Activated T-helper 1 cell treated with anti-CD3 and anti-CD28 coated beads, Interleukin-2, amount 50 U/mL, for 16 hours (primary cell): ENCODE measurements at places on chromosomes 2 and 18.

DNA sequence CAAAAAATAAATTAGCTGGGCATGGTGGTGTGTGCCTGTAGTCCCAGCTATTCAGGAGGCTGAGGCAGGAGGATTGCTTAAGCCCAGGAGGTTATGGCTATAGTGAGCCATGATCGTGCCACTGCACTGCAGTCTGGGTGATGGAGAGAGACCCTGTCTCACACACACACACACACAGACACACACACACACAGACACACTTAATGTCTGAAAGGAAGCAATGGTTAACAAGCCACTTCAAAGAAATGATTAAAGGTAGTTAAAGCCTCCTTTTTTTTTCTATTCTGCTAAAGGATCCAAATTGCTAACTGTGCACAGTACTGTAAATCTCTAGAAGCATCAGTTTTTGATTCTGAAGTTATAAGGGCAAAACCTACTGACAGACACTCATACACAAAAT lies 211.1 kb downstream of the TMEM163 start:
- DNase-seq = no peak

- DNase-seq = no peak
Observed at GRCh38 chr2:47073641-47074040, 81.5 kb downstream of the STPG4 start.

DNA sequence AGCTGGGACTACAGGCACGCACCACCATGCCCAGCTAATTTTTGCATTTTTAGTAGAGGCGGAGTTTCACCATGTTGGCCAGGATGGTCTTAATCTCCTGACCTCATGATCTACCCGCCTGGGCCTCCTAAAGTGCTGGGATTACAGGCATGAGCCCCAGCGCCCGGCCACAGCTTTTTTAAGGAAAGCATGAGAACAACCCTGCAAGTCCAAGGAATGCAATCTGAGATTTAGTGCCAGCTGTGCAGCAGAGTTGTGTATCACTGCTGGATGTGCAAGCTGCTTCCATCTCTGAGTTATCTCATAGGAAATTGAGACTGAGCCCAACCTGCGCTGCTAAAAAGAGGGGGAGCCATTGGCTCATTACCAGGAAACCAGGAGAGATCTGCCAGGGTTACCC lies 399.9 kb upstream of the CYRIA start:
- DNase-seq = no peak

DNA sequence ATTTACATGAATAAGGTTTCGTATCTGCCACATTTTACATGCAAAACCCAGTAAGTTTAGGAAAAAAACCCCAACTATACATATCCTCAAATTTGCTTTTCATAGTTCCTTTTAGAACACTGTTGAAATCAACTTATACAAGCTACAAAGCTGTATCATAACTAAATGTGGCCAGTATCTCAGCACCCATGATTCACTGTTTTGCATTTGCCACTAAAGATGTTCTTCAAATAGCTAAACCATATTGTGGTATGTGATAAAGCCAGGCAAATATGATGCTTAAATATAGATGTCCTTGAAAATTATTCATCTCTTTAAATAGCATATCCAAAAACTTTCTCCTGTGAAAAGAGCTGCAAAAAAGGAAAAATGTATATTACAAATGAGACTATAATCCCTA lies 29.9 kb downstream of the ROCK2 start:
- DNase-seq = no peak

GRCh38 chr2:2524348-2524941 lies 193.4 kb upstream of the MYT1L start:
- no peak for DNase-seq

DNA sequence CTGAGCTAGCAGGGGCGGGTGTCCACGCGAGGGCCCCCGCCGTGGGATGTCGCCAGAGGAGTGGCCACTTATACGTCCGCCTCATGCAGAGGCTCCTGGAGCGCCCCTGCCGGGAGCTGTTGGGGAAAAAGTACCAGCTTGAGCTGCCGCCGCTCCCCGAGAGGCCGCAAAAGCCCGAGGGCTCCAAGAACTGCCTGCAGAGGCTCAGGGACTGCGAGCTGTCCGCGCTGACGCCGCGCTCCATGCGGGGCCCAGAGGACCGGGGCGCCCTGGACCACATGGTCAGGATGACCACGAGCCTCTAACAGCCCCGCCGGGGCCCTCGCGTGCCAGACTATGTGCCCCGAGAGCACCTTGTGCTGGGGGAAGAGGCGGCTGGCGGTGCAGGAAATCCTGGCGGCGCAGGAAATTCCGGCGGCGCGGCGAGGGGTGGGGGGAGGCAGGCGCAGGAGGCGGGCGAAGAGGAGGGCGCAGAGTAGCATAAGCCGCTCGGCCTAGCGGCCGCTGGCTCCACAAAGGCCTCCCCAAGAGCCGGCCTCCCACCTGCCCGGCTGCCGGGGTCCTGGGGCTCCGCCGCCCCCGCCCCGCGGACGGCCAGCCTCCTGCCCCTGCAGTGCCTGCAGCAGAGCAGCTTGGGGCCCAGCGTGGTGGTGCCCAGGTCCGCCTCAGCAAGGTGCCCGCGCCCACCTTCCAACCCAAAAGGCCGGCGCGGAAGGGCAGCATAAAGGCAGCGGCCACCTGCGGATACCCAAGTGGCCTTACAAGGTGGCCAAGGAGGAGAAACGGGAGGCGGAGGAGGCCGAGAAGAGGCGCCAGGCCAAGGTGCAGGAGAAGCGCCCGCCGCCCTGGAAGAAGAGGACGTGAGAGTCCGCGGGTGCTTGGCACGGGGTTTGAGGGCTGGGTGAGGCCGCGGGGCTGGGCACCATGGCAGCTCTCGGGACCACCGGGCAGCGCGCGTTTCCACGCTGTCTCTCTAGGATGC lies 42.1 kb upstream of the TRIM43B start:
- DNase-seq = peak; percentile 24
